Kidney (tissue), 22 donors: ENCODE measurements at places on chromosomes 1 and 21. TPM values are rescaled to one million over a fixed set of nuclear protein-coding genes. Genes with fewer than 3 reads are reported as not detected.
A peak's percentile ranks its signal among the peaks of the same experiment; 100 is the strongest.

DNA sequence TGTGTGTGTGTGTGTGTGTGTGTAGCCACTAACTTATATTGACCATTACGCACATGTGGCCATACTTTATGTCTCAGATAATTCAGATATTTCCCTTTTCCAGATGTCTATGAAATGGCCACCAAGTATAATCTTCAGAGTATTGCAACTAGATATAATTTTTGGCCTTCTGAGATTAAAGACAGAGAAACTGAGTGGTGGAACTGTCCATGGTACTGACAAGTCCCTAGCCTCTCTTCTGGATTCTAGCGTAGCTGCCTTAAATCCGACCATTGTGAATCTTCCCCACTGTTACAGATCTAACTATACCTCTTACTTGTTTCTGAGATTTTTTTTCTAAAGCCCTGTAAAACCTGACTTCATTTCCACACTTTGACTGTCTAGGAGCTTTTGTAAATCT, 100.0 kb upstream of the SERTAD4 start:
- DNase-seq: peak; percentile 69

BTBD8 gene
- 0.99 TPM for polyA plus RNA-seq

- DNase-seq: no peak
These were observed 202.0 kb downstream of the LRRC40 start for GRCh38 chr1:70003211-70003908.

IGSF3 gene
- 12.0 TPM for polyA plus RNA-seq

GRCh38 chr1:86504137-86504479, 35.4 kb downstream of the CLCA1 start:
- DNase-seq: no peak

DNA sequence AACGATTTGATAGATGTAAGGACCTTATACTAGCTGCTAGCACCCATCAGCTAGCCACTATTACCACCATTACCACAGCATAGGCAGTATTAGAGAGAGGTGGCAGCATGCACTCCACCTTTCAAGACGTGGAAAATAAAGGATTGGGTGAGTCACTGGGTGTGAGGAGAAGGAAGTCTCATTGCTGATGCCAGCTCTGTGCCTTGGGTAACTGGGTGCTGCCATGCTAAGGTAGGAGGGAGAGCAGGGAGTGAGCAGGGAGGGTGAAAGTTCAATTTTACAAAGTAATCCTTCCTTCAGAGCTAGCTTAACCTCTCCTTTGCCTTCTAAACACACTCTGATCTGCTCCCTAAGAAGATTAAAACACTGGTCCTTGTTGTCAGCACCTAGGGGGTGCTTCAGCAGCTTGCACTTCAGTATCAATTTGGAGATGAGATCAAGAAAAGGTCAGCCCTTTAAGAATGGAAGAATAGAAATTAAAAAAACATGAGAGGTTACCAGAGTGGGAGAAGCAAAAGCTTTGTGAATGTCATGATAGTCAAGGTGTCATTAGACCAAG, 1.8 kb upstream of the LIN9 start:
- no peak for DNase-seq

FPGT gene
- polyA plus RNA-seq: 8.0 TPM

HMCN1 gene
- 0.97 TPM for polyA plus RNA-seq

DNA sequence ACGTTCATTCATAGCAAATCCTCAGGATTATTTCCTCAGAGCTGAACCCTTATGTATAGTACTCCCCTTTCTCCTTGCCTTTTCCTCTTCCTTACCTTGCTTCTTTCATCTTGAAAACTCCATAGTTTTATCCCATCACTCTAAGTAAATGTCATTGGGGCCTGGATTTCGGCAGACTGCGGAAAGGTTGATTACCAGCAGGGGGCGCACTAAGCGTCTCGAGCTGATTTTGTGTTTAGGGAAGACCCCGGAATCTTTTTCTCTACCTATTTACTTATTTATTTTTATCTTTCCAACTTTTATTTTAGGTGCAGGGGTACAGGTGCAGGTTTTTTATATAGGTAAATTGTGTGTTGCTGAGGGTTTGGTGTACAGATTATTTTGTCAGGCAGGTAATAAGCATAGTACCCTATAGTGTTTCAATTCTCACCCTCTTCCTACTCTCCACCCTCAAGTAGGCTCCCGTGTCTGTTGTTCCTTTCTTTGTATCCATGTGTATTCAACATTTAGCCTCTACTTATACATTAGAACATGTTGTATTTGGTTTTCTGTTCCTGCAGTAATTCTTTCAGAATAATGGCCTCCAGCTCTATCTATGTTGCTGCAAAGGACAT, 11.4 kb upstream of the MTARC1 start:
- DNase-seq: no peak

- DNase-seq: peak; percentile 24
These were observed 79.5 kb downstream of the STUM start for GRCh38 chr1:226627924-226628611.

- DNase-seq: no peak
These were observed 33.5 kb downstream of the ACOT7 start for GRCh38 chr1:6360117-6360496.

DNA sequence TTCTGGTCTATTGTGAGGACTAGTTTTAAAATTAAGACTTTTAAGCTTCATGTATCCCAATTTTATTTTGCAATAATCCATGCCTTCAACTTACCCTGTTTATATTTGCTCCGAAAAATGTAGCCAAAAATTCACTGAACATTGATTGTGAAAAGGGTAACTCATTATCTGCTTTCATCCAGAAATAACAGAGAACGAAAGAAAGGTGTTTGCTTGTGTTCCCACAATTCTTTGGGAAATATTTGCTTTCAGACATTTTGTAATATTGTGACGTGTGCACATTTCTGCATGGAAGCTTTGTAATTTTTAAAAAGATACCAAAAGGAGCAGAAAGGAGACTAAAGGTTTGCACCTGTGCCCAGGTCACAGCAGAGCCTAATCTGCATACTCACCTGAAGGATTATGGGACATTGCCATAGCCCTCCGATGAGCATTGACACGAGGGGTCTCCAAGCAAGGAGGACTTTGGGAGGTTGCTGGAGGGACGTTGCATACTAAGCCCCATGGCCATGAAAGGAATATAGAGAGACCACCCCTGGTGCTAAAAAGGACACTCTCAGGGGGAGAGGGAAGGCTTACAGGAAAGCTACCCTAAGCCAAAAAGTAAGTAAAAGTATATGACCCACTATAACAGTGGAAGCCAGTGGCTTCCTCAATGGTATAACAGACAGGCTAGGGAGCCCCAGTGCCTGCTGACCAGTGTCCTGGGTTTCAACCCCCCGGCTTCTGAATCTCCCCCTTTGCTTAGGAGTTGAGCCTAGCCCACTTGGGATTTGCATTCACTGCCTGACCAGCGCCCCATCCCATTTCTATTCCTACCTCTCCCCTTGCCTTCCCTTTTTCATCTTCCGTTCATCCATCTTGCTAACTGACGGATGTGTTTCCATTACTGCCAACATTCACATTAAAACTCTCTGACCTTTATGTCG, 148.6 kb upstream of the ZC3H12A start:
- no peak for DNase-seq

MARK1 gene
- polyA plus RNA-seq: 2.6 TPM

GRCh38 chr1:235919127-235919832, 52.6 kb upstream of the LYST start:
- no peak for DNase-seq

- no peak for DNase-seq
These were observed 990 bp downstream of the VWA5B1 start for GRCh38 chr1:20291645-20292084.

- DNase-seq: no peak
These were observed 47.8 kb upstream of the ZP4 start for GRCh38 chr1:237938553-237938952.

- DNase-seq: no peak
These were observed 83.7 kb downstream of the TNFSF18 start for GRCh38 chr1:172966844-172967540.

TTC22 gene
- polyA plus RNA-seq: 9.6 TPM

AKNAD1 gene
- not detected for polyA plus RNA-seq

DNA sequence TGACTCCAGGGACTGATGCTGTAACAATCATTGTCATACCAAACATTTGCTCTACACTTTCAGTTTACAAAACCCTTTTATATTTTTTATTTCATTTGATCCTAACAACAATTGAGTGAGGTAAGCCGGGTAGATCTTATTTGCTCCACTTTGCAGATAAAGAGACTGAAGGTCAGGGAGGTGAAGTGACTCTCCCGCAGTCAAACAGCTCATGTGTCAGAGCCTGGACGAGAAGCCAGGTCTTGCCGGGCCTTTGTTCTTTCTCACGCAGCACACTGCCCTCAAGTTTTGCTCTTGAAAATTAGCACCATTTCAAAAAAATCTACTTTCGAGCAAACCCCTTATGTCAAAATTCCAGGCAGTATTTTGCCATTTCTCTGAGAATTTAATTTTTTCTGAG, 65.2 kb downstream of the CD247 start:
- DNase-seq: no peak

GRCh38 chr1:42817976-42818375, 779 bp upstream of the SVBP start:
- DNase-seq: no peak

DNA sequence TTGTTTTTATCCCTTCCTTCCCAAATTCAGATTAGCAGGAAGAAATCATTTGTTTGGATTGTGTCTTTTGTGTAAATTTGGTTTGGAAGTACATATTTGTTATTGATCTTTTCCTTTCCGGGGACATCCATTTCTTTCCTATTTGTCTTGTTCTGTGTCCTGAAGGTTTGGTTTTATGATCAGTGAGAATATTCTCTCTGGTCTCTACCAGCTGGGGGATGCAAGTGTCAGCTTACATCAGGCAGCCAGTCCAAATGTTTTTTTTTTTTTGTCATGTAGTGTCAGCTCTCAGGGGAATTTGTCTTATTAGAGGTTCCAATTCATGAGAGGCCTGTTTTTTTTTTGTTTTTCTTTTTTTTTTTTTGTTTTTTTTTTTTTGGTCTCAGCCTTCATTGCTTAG, 479.2 kb upstream of the LRRC7 start:
- no peak for DNase-seq

- DNase-seq: no peak
These were observed 930.5 kb downstream of the ADGRL2 start for GRCh38 chr1:82731216-82731615.

ATG4C gene
- 8.7 TPM for polyA plus RNA-seq

DNA sequence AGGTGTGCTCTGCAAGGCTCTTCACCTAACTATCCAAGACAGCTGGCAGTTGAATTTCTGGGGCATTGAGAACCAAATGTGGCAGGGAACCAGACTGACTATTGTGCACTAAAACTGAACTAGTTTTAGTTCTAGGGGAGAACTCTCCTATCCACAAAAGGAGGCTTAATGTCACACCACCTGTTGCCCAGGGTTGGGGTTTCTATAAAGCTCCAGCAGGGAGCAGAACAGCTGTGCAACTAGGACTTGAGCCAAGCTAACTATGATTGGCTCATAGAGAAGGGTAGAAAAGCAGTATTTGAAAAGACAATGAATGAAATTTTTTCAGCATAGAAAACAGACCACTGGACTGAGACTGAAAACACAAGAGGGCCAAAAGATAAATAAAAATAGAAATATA, 53.3 kb upstream of the FGGY start:
- DNase-seq: no peak

CATSPERE gene
- 0.73 TPM for polyA plus RNA-seq
